Prostate gland (tissue), 2 donors: ENCODE measurements at places on chromosomes 4 and X. TPM values are rescaled to one million over a fixed set of nuclear protein-coding genes. Genes with fewer than 3 reads are reported as not detected.

DNA sequence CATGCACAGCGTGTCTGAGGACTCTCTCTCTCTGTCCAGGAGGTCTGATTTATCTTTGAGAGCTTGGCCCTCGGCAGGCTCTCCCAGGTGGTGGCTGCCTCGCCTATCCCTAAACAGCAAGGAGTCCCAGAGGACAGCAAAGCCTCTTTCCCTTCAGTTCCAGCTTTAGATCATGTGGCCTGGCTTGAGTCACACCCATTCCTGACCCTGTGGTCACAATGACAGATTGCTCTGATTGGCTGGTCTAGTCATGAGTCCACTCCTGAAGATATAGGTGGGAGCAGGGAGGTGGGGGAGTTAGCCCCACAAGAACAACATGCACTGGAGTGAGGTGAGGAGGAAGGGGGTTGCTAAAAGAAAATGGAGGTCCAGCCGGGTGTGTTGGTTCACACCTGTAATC is 12.1 kb upstream of the PORCN start:
- no peak for DNase-seq

DNA sequence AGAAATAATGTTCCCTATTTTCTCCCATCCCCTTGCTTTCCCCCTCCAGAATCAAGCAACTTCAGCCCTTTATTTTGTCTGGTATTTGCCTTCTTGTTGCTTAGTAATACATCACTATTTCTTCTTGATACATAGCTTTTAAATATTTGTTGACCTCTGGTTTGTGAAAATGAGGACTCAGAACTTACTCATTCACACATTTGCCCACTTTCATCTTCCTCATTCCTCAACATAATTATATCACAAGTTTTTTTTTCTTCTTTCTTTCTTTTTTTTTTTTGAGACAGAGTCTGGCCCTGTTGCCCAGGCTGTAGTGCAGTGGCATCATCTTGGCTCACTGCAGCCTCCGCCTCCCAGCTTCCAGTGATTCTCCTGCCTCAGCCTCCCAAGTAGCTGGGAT is 28.9 kb upstream of the NDUFC1 start:
- no peak for DNase-seq

- no peak for DNase-seq
Measured at GRCh38 chr4:150302553-150302952, 224.3 kb downstream of the DCLK2 start.

DNA sequence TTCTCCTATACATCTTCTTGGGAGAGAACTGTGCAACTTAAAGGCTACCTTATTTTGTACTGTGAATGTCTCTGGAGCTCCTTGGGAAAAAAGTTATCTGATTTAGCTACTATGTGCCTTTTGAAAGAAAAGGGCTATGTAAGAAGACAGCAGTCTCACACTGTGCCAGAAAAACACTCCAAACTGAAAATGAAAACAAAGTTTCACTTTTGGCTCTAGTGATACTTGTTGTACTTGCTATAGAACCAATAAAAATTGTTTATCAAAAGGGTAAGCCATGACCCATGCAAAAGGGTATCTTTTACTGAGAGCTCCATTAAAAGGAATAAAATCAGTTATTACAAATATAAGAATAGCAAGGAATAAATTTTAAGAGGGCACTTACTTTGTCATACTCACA is 2270.0 kb downstream of the ARAP2 start:
- DNase-seq = no peak

DNA sequence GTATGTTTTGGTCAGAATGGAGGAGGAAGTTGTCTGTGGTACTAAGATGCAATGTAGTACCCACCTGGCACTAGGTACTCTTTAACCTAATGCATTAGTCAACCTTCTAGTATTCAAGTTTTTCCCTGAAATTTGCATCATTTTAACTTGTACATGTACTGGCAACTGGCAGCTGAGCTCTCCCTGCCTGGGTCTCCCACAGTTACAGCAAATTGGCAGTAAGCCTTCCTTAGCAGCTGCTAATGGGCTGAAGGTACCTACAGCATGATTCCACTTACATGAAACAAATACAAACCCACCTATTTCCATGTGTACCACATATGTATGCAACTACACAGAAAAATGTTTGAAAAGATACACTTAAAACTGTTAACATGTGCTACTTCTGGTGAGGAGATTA is 8.1 kb upstream of the KLHL2 start:
- no peak for DNase-seq

Gene IL1RAPL1
- 0.23 TPM for total RNA-seq
